ENCODE measurements at places on chromosomes 6 and 20. TPM values are rescaled to one million over a fixed set of nuclear protein-coding genes. Genes with fewer than 3 reads are reported as not detected.

The SLC16A10 gene
- polyA plus RNA-seq, result 5.1 TPM

The SYNDIG1 gene
- polyA plus RNA-seq, result 0.21 TPM

The SOX18 gene
- polyA plus RNA-seq, result 6.4 TPM

GRCh38 chr6:80251321-80251720 is 144.8 kb downstream of the BCKDHB start:
- H3K4me3 ChIP-seq, result no peak overlapping the region
- H3K27ac ChIP-seq, result no peak overlapping the region
- no peak for DNase-seq
- H3K36me3 ChIP-seq, result no peaks in the 10 kb centered on the region
- H3K4me1 ChIP-seq, result no peaks in the 10 kb centered on the region
- H3K27me3 ChIP-seq, result no peaks in the 10 kb centered on the region

DNA sequence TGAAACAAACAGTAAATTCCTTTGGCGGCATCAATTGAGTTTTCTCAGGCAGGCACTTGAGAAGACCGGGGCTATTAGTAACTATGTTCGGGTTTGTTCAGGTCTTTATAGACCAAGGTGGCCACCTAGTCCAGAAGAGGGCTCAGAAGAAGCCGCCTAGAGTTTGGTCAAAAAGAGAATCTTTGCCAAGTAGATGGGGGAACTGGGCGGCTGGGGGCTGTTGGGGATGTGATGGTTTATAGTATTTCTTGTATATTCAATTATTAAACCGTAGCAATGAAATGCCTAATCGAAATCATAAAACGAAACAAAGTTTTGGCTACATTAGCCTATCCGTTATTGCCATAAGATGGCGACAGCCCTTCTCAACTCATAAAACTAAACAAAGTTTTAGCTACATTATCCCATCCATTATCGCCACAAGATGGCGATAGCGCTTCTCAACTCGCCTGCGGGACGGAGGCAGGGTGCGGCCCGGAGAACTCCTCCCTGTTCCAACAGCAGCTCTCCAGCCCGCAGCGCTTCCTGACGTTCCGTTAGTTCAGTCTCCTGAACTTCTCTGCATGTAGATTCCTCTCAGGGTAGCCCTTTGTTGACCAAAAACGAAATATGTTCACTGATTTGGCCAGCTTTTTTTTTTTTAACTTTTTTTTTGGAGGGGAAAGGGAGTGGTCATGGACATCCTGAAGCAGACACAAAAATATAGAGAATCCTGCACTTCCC is 120.5 kb upstream of the PRSS16 start:
- H3K36me3 ChIP-seq, result no peaks in the 10 kb centered on the region
- H3K4me3 ChIP-seq, result no peak overlapping the region
- H3K27me3 ChIP-seq, result no peaks in the 10 kb centered on the region
- H3K27ac ChIP-seq, result no peak overlapping the region
- peak; percentile 80 for DNase-seq
- no peaks in the 10 kb centered on the region for H3K4me1 ChIP-seq
